ENCODE measurements at places on chromosomes 11 and 22.

DNA sequence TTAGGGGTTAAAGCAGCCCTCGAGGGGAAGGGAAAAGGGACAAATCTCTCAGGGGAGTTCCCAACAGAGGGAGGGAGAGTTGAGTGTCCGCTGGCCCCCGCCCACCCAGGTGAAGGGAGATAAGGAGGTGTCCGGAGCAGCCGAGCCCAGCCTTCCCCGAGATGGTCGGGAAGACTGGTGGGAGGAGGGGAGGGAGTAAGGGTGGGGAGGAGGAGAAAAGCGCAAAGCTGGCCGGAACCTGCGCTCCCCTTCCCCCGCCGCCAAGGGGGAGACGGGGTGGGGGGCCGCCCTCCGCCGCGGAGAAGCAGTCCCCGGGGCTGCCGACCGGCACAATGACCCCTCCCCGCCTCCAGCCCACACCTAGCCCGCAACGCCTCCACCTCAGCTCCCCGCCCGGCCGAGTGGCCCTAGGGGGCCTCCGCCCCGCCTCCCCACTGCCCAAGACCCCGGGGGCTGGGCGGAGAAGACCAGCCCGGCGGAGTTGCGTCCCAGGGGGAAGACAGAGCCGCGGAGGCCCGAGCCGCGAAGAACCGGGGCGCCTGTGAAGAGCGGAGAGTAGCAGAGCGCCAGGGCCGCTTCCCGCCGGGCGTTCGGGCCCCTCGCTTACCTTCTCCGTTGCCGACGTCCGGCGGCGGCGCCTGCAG, 479 bp downstream of the RSF1 start:
- no peak for DNase-seq

DNA sequence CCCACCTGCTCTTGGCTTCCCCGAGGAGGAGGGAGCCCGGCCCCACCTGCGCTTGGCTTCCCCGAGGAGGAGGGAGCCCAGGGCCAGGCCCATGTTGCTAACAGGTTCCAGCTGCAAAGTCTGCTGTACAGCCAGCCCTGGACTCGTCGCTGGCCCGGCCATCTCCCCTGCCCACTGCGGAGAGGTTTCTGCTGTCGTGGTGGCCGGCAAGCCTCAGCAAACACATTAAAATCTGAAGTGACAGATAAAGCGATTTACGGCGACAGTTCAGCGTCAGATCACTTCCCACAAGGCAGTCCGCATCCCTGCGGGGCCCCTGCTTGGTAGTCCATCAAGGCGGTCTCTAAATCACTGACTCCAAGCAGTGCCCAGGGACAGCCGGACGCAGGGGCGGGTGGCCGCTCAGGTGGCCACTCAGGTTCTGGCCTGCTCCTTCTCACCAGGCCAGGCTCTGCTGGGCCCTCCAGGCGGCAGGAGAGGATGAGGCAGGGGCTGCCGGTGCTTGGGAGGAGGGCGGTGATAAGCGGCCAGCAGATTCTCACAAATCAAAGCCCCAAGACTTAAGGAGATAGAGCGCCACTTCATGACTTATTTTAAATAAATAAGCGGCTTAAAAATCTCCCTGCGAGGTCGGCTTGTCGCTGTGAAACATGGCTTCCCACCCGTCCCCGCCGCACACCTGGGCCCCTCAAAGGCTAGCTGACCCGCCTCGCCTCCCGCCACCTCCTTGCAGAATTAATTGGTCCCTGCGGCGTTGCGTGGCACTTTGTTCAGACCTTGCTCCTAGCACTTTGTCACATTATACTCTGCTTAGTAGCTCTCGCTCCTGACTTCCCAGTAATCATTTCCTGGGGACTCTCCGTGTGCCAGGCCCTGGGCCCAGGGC, 21.1 kb downstream of the MACROD1 start:
- no peak for DNase-seq

GRCh38 chr11:68146704-68147474, 25.7 kb upstream of the CHKA start:
- DNase-seq = no peak

DNA sequence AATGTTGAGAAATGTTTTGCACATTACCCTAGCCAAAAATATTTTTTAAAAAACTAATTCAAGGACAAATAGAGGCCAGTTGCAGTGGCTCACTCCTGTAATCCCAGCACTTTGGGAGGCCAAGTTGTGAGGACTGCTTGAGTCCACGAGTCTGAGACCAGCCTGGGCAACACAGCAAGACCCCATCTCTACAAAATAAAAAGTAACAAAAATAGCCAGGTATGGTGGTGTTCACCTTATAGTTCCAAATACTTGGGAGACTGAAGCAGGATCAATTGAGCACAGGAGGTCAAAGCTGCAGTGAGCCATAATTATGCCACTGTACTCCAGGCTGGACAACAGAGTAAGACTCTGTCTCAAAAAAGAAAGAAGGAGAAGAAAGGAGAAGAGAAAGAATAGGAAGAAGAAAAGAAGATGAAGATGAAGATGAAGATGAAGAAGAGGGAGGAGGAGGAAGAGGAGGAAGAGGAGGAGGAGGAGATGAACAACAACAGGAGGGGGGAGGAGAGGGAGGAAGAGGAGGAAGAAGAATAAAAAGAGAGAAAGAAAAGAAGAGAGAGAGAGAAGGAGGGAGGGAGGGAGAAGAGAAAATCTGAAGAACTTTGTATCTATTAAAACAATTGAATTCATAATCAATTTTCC, 136.5 kb downstream of the TTC28 start:
- no peak for DNase-seq

DNA sequence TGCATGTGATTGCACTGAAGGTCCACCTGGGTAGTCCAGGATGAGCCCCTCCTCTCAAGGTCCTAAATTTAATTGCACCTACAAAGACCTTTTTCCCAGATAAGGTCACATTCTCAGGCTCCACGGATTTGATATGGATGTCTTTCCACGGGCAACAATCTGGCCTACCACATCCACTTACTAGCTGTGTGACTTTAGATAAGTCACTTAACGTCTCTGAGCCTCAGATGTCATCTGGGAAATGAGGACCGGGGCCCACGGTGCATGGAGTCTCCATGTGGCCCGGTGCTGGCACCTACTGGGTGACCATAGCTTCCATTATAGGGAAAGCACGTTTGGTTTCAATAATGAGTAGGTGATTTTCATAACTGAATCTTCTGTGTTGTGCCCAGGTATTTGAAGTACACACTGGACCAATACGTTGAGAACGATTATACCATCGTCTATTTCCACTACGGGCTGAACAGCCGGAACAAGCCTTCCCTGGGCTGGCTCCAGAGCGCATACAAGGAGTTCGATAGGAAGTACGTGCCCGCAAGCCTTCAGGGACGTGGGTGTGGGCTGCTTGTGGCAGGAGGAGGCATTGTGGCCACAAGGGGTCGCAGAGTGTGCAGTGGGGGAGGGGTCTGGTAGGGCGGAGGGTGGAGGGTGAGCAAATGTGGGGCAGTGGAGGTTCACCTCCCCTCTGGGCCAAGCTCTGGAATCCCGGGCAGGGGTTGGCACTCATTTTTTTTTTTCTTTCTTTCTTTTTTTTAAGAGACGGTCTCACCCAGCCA, 55.7 kb downstream of the ARHGAP8 start:
- DNase-seq = no peak

GRCh38 chr11:123642435-123642834, 12.0 kb downstream of the SCN3B start:
- no peak for DNase-seq

- DNase-seq = no peak
Measured at GRCh38 chr11:70541699-70542098, 143.4 kb downstream of the CTTN start.

GRCh38 chr22:27993201-27993635, 74.2 kb upstream of the PITPNB start:
- no peak for DNase-seq

GRCh38 chr11:69950621-69951020, 127.5 kb upstream of the ANO1 start:
- no peak for DNase-seq

DNA sequence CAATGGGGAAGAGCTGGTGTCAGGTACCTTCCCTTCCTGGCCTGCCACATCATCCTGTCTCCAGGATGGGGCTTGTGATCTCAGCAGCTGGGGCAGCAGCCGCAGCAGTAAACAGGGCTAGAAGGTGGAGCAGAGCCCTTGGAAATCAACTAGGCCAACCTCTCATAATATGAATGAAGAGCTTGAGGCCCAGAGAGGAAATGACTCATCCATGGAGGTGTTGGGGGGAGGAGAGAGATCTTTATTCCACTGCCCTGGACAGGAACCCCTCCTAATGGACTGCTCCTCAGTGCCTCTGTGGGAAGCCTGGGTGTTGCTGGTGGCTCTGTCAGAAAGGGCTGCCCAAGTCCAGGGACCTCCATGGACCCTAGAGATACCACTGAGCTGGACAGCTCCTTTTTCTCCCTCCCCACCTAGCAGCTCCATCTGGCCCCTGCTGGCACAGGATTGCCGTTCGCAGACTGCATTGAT, 111.8 kb downstream of the OSBP2 start:
- no peak for DNase-seq

GRCh38 chr11:84564180-84564866, 1062.8 kb downstream of the DLG2 start:
- DNase-seq = no peak

GRCh38 chr22:20859615-20860014, 808 bp downstream of the SNAP29 start:
- no peak for DNase-seq

DNA sequence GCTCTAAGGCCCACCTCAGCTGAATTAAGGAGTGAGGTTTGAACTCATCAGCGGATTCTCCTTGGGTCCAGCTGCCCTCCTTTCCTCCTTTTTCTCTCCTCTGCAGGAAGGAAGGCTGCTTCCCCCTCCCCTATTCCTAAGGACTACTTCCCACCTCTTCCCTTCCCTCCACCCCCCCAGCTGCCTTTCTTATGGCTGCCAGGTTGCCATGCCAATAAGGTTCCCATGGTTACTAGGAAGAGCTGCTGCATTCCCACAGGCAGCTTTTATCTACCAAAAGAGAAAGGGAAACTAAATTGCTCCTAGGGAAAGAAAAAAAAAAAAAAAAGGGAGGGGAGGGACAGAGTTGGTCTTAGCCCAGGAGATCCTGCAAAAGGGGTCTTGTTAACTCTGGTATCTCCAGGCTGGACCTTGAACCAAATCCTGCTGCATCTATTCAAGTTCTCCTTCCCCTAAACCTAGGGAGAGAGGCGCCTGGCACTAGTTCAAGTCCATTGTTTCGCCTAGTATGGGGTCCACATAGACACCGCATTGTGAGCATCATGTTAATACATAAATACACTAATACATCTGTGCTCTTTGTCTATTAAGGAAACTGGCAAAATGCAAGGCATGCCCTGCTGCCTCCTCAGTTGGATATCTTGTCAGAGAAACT, 21.2 kb upstream of the FEZ1 start:
- DNase-seq = no peak

GRCh38 chr11:73372375-73372993, 3.7 kb upstream of the RELT start:
- DNase-seq = no peak

DNA sequence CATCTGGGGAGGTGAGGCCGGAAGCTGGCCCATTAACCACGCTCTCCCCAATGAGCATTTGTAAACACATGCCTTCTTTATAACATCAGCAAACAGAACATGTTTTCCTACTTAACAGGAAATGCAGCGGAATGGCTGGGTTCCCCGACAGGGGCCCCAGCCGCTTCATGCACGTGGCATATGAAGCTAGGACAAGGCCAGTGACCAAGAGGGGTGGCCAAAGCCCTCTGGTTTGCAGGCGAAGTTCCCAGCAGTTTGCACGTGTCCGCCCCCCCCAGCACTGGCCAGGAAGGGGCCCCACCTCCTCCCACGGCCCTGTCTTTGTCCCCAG, 38.7 kb upstream of the LINC01488 start:
- no peak for DNase-seq

DNA sequence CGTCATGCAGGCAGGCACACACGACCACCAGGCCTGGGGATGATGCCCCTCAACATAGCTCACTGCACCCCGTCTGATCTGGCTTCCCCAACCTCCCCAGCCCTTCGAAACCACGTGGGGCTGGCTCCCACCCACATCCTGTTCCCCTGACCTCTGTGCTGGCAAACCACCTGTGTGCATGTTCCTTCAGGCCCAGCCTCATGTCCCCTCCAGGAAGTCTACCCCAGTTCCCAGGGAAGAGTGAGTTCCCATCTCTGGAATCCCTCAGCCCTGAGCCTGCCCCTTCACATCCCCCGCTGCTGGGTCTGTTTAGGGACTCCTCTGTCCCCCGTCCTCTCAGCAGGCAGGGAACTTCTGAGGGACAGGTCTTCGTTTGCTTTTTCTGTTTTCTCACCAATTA, 7.1 kb downstream of the SLC7A4 start:
- no peak for DNase-seq

DNA sequence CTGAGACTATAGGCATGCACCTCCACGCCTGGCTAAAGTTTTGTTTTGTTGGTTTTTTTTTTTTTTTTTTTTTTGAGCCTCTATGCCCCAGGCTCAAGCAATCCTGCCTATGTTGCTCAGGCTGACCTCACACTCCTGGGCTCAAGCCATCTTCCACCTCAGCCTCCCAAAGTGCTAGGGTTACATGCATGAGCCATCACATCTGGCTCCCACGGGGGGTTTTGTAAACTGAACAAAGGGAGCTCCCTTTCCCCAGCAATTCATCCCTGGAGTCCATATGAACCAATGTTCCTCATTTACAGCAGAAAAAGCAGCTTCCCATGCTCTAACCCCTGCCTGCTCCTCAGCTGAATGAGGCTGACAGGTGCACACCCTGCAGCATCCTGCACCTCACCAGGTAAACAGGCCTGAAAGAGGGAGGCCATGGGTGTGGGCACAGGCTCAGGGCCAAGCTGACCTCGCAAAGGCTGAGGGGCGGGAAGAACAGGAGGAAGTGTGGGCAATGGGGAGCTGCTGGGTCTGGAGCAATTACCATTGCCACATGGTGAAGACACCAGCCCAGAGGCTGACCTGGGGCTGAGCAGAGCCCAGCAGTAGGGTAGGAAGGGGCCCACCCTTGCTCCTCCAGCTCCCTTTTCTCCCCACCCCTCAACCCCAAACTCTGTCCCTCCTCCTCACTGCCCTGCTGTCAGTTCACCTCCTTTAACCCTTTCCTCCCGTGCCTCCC, 58.2 kb downstream of the RBX1 start:
- no peak for DNase-seq

GRCh38 chr11:34825315-34825669, 90.9 kb downstream of the APIP start:
- no peak for DNase-seq

GRCh38 chr22:48380016-48380665, 1447.5 kb downstream of the BRD1 start:
- DNase-seq = no peak

- DNase-seq = no peak
Measured at GRCh38 chr11:114377612-114378267, 22.6 kb downstream of the C11orf71 start.

- no peak for DNase-seq
Measured at GRCh38 chr11:2798951-2799761, 86.4 kb downstream of the CDKN1C start.

GRCh38 chr11:13721760-13722159, 53.3 kb downstream of the FAR1 start:
- no peak for DNase-seq

- DNase-seq = no peak
Measured at GRCh38 chr22:33984211-33984610, 63.9 kb upstream of the LARGE1 start.

GRCh38 chr22:27514601-27515523, 286.7 kb downstream of the MN1 start:
- no peak for DNase-seq
